Smooth muscle cell of bladder (primary cell): ENCODE measurements at places on chromosomes 3 and 15. TPM values are rescaled to one million over a fixed set of nuclear protein-coding genes. Genes with fewer than 3 reads are reported as not detected.

Gene NRROS
- 0.28 and 0.46 TPM in 2 replicates for total RNA-seq

Gene FAM107A
- under 0.01 TPM in 1 of 2 replicates, not detected in the other for total RNA-seq

Gene KBTBD13
- total RNA-seq, result not detected in 2 replicates

Gene RAB5A
- total RNA-seq, result 37.7 and 40.6 TPM in 2 replicates

Gene SLC15A2
- total RNA-seq, result 0.14 and 0.37 TPM in 2 replicates
